ENCODE measurements at places on chromosomes 11 and 22.

- no peak for DNase-seq
Measured at GRCh38 chr11:76103460-76103859, 102.8 kb downstream of the WNT11 start.

DNA sequence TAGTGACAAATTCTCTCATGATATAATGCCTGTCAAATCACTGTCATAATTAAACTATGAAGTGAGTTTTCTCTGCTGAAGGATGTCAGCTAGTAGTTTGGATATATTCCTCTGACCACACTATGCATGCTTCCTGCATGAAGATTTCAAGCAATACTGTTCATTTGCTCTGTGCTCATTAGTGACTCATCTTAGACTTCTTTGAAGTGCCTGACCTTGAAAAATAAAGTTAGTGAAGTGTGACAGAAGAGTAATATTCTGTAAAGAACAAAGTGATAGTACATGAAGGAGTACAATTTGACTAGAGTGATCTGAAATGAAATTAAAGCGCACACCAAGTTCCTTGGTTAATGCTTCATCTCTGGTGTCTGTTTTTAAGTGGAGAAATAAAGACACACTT is 629.5 kb upstream of the ANO3 start:
- DNase-seq = no peak

DNA sequence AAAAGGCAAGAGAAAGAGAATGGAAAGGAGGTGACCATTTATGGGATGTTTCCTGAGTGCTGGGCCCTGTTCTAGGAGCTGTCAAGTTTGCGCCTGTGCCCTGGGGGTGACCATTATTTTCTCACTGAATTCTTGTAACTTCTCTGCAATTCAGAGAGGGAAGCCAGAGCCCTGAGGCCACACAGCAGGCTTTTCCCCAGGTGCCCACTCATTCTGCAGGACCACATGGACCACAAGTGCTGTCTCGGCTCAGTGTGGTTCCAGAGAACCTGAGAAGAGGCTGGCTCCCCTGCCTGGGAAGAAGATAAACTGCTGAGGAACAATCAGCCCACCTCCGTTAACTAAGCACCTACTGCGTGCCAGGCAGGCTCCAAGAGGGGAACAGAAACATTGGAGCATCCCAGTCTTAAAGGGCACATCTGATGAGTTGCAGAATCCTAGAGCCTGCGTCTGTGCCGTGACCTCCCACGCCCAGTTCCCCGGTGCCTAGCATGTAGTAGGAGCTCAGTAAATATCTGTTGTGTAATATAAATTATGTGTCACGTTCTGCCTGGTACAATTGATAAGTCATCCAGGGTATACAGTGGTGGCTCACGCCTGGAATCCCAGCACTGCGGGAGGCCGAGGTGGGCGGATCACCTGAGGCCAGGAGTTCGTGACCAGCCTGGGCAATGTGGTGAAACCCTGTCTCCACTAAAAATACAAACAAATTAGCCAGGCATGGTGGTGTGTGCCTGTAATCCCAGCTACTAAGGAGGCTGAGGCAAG is 31.6 kb upstream of the CRYBB3 start:
- DNase-seq = no peak

DNA sequence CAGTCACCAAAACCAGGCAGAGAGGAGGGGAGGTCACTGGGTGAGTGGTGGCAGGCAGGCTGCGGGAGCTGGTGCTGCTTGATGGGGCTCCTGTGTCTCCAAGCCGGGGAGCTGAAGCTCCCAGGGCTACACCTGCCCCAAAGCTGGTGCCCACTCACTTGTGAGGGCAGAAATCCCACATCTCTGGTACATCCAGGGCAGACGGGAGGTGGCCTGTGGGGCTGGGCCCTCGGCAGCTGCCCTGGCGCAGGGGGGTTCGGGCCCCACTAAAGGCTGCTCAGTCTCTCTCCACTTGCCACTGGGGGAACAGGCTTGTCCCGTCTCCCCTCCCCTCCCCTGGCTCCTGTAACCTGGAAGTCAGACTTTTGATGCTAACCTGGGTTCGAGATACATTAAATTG is 55.6 kb upstream of the PPARA start:
- no peak for DNase-seq

DNA sequence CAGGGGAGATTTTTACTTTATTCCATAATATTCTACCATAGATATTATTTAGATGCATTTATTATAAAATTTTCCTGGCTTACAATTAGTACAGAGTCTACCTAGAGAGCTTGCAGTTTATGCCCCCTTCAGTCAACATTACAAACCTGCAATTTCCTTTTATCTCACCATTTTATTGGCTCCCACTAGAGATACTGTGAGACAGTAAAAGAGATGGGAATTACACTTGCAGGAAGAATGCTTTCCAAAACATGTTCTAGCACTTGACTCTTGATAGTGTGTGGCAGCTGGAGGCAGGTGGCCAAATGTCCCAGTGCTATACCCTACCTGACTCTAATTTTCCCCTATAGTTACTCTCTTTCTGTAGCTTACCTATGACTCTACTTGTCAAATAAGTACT is 863.2 kb downstream of the DLG2 start:
- no peak for DNase-seq

DNA sequence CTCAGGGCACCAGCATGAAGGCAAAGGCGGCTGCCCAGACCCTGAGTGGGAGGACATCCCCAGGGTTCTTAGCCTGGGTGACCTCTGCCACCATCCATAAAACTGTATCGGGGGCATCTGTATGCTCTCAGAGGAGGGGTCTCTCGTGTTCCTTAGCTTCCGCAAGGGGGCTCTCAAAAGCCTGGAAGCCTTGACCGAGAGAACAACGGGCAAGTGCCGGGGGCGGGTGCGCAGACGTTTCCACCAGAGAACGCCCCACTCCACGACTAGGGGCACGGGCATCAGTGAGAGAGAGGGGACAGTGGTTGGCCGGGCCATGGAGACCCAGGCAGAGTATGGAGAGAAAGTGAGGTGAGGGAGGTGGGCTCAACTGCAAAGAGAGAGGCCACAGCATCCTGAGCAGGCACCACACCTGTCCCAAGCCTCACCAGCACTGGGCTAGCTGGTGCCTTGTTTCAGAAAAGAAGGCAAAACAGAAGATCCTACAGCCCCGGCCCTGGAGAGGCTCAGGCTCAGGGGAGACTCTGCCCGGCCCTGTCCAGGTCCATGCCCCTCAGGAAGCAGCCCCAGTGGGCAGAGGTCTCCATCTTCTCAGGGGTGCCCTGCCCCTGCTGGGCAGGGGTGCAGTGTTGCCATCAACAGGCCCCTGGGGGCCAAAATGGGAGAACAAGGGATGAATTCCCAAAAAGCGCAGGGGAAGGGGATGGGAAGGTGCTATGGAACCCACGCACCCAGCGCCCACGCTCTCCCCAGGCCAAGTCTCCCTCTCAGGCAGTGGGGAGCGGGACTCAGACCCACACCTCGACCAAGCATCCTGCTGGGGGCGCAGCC is 5.9 kb downstream of the TSPAN32 start:
- DNase-seq = no peak

DNA sequence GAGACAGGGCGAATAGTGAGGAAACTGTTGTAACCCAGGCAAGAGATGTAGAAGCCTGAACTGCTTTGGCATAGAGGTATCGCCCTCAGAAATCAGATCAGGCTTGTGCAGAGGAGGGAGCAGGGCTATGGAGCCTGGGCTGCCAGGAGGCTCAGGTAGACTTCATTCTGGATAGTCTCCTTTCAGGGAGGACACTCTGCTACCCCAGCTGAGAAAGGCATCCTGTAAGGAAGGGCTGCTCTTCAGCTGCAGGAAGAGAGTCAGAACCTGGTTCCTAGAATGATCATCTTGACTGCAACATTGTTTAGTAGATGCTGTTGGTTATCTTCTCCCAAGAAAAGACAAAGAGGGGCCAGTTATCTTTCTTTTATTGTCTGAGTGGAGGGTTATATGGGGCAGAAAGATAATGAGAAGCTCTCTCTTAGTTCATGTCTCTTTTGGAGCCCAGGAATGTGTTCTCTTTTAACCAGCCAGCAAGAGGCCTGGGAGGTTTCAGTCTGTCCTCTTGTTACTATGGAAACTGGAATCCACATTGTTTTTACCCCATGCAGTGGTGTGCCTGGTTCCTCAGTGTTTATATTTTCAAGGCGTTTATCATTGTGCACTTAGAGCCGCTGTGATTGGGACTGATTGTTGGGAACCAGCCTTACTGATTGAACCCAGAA is 95.7 kb downstream of the STIM1 start:
- peak; percentile 46 for DNase-seq

- no peak for DNase-seq
Measured at GRCh38 chr11:75014129-75014528, 25.4 kb downstream of the NEU3 start.

- no peak for DNase-seq
Measured at GRCh38 chr22:50524676-50525103, 708 bp downstream of the SCO2 start.

DNA sequence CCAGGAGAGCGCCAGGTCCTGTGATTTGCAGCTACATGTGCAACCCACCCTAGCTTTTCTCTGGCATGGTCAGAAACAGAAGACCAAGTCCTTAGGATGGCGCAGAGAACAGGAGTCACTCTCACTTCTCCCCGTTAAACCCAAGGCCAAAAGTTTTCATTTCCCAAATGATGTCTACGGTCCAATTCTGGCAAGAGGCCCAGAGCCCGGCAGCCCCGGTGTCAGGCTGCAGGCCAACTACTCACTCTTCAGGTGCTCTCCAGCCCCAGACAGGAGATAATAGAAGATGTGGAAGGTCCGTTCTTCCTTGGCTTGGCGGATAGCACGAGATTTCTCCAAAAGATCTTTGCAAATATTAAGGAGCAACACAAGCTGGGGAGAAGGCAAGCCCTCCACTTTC is 67.2 kb downstream of the MYH9 start:
- DNase-seq = no peak

- DNase-seq = peak; percentile 25
Measured at GRCh38 chr11:72069787-72070251, 10.5 kb downstream of the NUMA1 start.

- no peak for DNase-seq
Measured at GRCh38 chr11:106012744-106013143, 9.3 kb downstream of the MSANTD4 start.

DNA sequence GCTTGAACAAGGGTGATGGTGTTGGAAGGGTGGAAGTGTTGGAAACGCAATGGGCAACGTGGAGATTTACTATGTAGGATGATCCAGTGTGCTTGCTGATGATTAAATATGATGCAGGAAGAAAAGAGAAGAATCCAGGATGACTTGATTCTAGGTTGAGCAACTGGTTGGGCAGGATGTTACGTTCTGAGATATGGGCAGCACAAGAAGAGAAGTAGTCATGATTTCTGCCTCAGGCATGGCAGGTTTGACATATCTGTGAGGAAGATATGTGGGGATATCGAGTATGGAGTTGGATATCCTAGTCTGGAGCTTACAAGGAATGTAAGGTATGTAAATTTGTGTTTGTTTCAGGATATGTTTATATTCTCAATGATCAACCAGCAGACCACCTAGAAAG is 1.9 kb downstream of the OR52K1 start:
- no peak for DNase-seq

- no peak for DNase-seq
Measured at GRCh38 chr22:36010090-36010489, 18.5 kb downstream of the RBFOX2 start.

DNA sequence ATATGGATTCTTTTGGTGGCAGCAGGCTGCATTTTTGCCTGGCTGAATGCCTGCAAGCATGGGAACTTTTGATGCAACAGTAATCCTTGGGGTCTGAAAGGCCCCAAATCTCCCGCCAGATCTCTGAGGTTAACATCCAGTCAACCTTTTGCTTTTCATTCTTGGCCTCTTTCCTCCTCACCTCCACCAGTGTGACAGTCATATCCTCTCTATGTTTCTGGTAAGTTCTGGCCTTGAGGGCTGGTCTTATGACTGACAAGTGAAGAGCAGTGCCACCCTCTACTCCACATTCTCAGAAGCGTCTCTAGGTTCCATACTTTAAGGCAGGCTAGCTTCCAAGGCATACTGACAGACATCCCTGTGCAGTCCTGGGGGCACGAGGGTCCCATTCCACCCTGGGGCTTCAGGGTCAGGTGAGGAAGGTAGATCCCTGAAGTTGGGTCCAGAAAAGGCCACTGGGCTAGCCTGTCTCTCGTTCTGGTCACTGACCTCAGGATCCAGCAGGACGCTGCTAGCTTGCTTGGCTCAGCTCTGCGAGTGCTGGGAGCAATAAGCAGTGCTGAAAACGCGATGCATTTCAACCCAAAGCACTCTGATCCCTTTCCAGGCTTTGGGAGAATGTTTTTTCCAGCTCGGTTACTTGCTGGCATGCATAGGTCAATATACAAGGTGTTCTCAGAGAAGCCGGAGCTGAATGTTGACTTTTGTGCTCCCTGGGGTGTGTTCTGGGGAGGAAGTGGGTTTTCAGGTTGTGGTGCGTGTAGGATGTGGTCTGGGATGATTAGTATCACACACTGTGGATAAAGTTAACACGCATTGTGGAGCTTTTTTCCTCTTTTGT is 75.2 kb downstream of the PTPRJ start:
- peak; percentile 74 for DNase-seq

DNA sequence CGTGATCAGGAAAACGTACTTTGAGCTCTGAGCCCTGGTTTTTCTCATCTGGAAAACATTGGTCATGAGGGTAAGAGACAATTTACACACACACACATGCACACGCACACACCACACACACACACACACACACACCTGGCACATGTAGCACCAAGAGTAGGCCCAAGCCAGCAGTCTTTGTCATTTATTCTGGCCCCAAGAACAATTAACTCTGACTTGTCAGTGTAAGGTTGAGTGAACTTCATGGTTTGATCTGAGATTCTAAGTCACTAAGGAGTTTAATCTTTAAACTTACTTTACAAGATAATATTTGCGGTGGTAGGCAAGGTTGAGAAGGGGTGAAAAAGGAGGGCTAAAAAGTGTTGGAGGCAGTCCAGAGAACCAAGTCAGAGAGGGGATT is 44.1 kb downstream of the MMP20 start:
- no peak for DNase-seq

- no peak for DNase-seq
Measured at GRCh38 chr11:61147791-61148620, 13.2 kb downstream of the VPS37C start.

GRCh38 chr11:60447846-60448245 is 7.8 kb upstream of the MS4A1 start:
- DNase-seq = no peak

GRCh38 chr22:27452922-27453321 is 348.6 kb downstream of the MN1 start:
- no peak for DNase-seq

GRCh38 chr11:121109916-121110586 is 9.0 kb downstream of the TECTA start:
- DNase-seq = no peak

- no peak for DNase-seq
Measured at GRCh38 chr11:69202511-69203221, 46.9 kb downstream of the SMIM38 start.
